ENCODE measurements at places on chromosomes 12 and 14.

- DNase-seq, result no peak
These were observed 28.5 kb upstream of the MYBPC1 start for GRCh38 chr12:101566318-101566717.

- DNase-seq, result no peak
These were observed 550 bp downstream of the GNG2 start for GRCh38 chr14:51860825-51861499.

GRCh38 chr14:100531152-100532121 lies 55.8 kb downstream of the BEGAIN start:
- no peak for DNase-seq

- no peak for DNase-seq
These were observed 10.6 kb upstream of the NCOR2 start for GRCh38 chr12:124577986-124578385.

DNA sequence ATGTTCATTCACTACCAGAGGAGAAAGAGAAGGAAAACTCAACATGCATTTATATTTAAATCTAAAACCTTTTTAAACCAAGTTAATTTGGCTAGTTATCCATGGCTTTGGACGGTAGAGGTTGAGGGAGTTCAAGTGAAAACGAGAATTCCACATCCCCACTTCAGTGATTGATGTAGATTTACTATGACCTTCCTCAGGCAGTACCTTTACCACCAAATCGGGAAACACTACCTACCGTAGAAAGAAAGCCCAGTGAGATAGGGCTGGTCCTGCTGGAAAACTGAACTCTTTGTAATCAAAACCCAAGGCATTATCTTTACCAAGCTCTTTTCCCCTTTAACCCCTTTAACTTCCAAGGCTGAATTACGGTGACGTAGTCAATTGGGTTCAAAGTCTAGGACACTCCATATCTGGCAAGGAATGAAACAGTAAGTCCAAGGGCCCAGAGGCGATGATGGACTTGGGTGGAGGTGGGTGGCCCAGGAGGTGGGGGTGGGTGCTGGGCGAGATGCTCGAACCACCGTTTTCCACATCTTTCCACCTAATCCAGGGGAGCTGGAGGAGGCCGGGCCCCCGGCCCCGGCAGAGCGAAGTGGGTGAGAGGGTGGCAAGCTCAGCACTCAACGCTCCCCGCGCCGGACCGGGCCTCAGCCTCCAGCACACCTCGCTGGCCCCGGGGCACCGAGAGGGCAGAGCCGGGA lies 618 bp downstream of the SEC23A start:
- DNase-seq, result peak; percentile 39

- no peak for DNase-seq
These were observed 86.6 kb downstream of the PHLDA1 start for GRCh38 chr12:75944905-75945432.

DNA sequence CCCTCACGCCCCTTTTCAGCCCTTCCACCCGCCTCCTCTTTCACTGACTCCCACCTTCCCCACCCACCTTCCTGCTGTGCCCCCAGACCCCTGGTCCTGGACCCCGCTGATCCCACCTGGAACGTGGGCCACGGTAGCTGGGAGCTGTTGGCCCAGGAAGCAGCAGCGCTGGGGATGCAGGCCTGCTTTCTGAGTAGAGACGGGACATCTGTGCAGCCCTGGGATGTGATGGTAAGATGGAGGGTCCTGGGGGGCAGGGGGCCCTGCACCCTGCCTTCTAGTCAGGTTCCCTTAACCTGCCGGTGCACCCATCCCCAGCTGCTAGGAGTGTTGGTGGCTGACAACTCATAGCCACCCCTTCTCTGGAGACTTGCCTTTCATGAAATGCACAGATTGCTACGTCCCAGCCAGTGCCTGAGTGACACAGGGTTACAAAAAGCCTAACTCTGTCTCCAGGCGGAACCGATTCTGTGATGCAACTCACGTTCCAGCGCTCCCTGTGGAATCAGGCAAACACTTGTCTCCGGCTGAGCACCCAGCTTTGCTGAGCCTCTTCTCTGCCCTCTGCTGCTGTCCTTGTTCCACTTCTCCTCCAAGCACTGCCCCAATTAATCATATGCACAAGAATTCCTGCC lies 15.0 kb upstream of the OAS2 start:
- DNase-seq, result no peak
